ENCODE measurements at places on chromosomes 4 and X. TPM values are rescaled to one million over a fixed set of nuclear protein-coding genes. Genes with fewer than 3 reads are reported as not detected.

GRCh38 chr4:88457307-88458103, 586 bp downstream of the HERC5 start:
- H3K4me3 ChIP-seq, result peak overlapping the region; percentile 91
- peaks cover 2% of the 10 kb centered on the region for H3K27me3 ChIP-seq
- DNase-seq, result peak; percentile 64
- H3K36me3 ChIP-seq, result peaks cover 9% of the 10 kb centered on the region
- no peaks in the 10 kb centered on the region for H3K4me1 ChIP-seq
- H3K27ac ChIP-seq, result no peak overlapping the region

DNA sequence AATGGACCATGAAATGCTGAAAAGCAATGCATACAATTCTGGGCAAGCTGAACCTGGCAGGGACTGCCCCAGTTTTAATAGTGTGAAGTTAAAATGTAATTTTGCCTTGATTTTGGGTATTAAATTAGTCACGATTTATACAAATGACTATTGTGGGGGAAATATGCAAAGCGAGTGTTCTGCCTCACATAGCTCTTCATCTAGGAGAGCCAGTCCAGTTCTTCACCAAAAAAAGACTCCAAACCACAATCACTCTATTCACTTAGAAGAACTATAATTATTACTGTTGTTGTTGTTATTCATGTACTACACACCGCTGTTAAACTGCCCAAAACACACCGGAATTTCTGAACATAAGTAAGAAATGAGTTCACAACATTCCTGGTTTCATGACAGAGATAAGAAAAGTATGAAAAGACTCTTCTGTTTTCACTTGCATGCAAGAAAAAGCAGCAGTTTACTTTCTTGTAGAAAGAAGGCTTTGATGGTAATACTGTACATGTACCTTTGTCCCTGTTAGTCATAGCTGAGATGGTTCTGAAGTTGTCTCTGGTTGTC, 101.9 kb downstream of the QRFPR start:
- DNase-seq, result no peak
- H3K27ac ChIP-seq, result no peak overlapping the region
- no peak overlapping the region for H3K4me3 ChIP-seq
- no peaks in the 10 kb centered on the region for H3K27me3 ChIP-seq

DNA sequence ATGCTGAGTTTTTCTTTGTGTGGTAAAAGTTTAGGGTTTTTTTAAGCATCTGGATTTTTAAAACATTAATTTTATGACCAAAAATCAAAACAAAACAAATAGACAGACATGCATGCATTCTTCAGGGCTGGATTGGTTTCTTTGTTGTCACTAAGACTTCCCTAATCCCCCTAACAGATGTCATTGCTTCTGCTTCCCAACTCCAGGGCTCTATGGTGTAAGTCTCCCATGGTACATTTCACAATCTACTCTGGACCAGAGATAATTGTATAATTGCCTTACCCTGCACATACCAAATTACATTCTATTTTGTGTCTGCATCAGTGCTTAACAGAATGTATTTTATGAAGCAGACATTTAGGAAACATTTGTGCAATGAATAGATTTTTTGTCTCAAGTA, 529.1 kb upstream of the SMIM31 start:
- no peak for DNase-seq
- H3K4me3 ChIP-seq, result no peak overlapping the region
- H3K36me3 ChIP-seq, result no peaks in the 10 kb centered on the region
- no peaks in the 10 kb centered on the region for H3K4me1 ChIP-seq

DNA sequence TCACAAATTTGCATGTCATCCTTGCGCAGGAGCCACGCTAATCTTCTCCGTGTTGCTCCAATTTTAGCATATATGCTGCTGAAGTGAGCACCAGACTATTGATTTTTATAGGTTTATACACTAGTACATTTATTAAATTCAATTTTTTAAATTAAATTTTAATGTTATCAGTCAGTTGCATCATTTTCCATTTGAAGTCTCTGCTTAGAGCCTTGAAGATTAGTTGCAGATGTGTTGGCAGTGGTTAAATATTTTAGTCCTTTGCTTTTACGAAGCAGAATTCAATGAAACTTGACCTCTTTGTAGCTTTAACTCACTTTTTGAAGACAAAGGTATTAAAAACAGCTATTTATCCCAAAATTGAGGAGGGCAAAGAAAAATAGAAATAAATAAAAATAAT, 16.5 kb downstream of the TRAPPC11 start:
- H3K27ac ChIP-seq, result no peak overlapping the region
- H3K4me3 ChIP-seq, result no peak overlapping the region
- H3K36me3 ChIP-seq, result peaks cover 49% of the 10 kb centered on the region
- H3K27me3 ChIP-seq, result no peaks in the 10 kb centered on the region

GRCh38 chr4:139794158-139794954, 128.7 kb downstream of the MGST2 start:
- no peaks in the 10 kb centered on the region for H3K27me3 ChIP-seq
- no peak for DNase-seq
- H3K4me3 ChIP-seq, result no peak overlapping the region
- no peaks in the 10 kb centered on the region for H3K36me3 ChIP-seq
- no peak overlapping the region for H3K27ac ChIP-seq

DNA sequence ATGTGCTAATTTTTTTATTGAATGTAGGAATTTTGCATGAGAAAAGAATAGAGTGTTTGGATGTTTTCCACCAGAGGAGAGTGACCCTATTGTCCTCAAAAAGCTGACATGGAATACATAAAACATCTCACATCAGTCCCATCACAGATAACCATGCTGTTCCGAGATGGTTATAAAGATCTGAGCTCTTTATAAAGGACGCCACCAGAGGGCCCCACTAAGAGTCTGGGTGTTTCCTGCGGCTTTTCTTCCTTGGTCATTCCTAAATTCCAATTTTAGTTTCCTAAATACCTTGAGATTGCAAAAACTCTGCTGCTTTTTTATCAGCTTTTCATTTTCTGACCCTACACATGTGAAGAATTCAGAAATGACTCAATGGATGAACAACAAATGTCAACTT, 504.5 kb upstream of the FRG1 start:
- no peaks in the 10 kb centered on the region for H3K36me3 ChIP-seq
- no peak overlapping the region for H3K4me3 ChIP-seq
- no peak overlapping the region for H3K27ac ChIP-seq
- H3K4me1 ChIP-seq, result no peaks in the 10 kb centered on the region

WNK3 gene
- 22.8 TPM for total RNA-seq

DNA sequence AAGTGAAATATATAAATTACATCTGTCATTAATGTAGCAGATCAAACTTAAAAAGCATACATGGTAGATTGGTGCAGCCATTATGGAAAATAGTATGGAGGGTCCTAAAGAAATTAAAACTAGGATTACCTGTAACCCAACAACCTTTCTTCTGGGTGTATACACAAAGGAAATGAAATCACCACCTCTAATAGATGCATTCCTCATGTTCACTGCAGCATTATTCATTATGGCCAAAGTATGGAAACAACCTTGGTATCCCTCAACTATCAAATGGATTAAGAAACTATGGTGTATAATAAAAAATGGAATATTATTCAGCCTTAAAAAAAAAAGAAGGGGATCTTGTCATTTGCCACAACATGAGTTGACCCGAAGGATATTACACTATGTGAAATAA, 13.7 kb downstream of the WDFY3 start:
- no peak overlapping the region for H3K27ac ChIP-seq
- no peak overlapping the region for H3K4me3 ChIP-seq
- no peaks in the 10 kb centered on the region for H3K4me1 ChIP-seq
- no peaks in the 10 kb centered on the region for H3K36me3 ChIP-seq
- H3K27me3 ChIP-seq, result no peaks in the 10 kb centered on the region
- no peak for DNase-seq

MAGEA10 gene
- not detected for total RNA-seq

DNA sequence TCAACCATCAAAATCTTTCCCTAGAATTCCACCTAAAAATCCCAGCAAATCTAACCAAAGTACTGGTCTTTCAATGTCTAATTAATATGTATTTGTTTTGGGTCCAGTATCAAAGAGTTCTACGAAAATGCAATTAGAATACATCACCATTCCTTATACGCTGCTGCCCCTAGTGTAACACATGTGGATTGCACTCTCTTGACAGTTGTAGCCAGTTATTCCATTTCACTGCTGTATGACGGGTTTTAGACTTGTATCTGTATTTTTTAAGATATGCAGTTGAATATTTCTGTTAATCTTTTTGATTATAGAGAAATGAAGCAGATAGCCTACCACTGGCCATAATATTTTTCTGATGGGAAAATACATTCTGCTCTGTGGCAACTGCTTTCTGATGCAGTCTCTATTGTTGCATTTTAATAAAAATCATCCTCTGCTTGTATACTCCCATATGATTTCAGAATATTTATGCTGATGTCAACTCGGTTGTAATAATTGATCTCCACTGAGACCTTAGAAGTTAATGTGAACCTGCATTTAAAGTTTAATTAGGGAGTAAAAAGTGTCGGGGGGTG, 17.1 kb upstream of the PAGE2B start:
- no peaks in the 10 kb centered on the region for H3K27me3 ChIP-seq
- no peaks in the 10 kb centered on the region for H3K4me1 ChIP-seq
- H3K4me3 ChIP-seq, result no peak overlapping the region
- DNase-seq, result no peak

- DNase-seq, result no peak
- H3K36me3 ChIP-seq, result peaks cover 38% of the 10 kb centered on the region
- H3K4me3 ChIP-seq, result no peak overlapping the region
- H3K27ac ChIP-seq, result no peak overlapping the region
These were observed 44.2 kb upstream of the RHOH start for GRCh38 chr4:40152637-40153036.

DNA sequence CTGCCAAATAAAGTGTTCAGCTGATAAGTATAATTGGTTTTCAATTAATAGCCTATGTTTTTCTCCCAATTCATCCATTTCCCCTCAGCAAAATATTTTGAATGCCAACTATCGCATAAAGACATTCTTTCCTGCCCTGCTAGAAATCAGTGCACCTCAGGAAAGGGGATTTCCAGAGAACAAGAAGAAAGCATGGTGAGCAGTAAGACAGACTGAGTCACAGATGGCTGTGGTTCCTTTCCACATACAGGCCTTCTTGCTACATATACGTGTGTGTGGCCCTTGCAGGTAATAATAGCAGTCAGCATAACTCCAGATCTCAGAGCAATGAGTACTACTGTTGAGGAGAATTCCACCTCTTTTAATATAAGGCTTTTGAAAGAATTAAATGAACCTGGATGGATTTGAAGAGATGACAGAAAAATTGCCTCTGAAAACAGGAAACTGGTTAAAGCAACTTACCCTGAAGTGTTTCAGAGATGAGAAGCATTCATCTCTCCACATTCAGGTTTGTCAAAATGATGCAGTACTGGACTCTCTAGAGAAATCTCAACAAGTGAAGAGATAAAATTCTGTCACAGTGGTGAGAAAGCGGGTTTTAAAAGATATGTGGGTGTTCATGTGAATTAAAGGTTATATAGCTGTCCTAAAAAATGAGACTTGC, 13.6 kb downstream of the GASK1B start:
- H3K4me1 ChIP-seq, result no peaks in the 10 kb centered on the region
- DNase-seq, result no peak
- no peaks in the 10 kb centered on the region for H3K27me3 ChIP-seq
- H3K27ac ChIP-seq, result no peak overlapping the region
- H3K4me3 ChIP-seq, result no peak overlapping the region

SUPT20HL1 gene
- not detected for total RNA-seq

NDST3 gene
- total RNA-seq, result 0.70 TPM

- H3K4me3 ChIP-seq, result no peak overlapping the region
- DNase-seq, result no peak
- H3K36me3 ChIP-seq, result peaks cover 5% of the 10 kb centered on the region
- H3K4me1 ChIP-seq, result no peaks in the 10 kb centered on the region
- peaks cover 6% of the 10 kb centered on the region for H3K27me3 ChIP-seq
These were observed 4.5 kb downstream of the XK start for GRCh38 chrX:37690119-37690518.

GRCh38 chrX:16855363-16856075, 14.6 kb downstream of the RBBP7 start:
- DNase-seq, result no peak
- peaks cover 90% of the 10 kb centered on the region for H3K36me3 ChIP-seq
- no peaks in the 10 kb centered on the region for H3K27me3 ChIP-seq
- no peak overlapping the region for H3K4me3 ChIP-seq
- H3K27ac ChIP-seq, result no peak overlapping the region
- no peaks in the 10 kb centered on the region for H3K4me1 ChIP-seq

GRCh38 chrX:148905400-148905799, 405.0 kb downstream of the AFF2 start:
- peaks cover 11% of the 10 kb centered on the region for H3K36me3 ChIP-seq
- no peak overlapping the region for H3K27ac ChIP-seq
- H3K4me1 ChIP-seq, result no peaks in the 10 kb centered on the region
- H3K27me3 ChIP-seq, result no peaks in the 10 kb centered on the region
- no peak overlapping the region for H3K4me3 ChIP-seq
- DNase-seq, result peak; percentile 25

GRCh38 chrX:9785254-9785943, 830 bp upstream of the SHROOM2 start:
- DNase-seq, result no peak
- H3K27me3 ChIP-seq, result no peaks in the 10 kb centered on the region
- H3K4me1 ChIP-seq, result peaks cover 26% of the 10 kb centered on the region
- H3K4me3 ChIP-seq, result peak overlapping the region; percentile 60

SEPSECS gene
- 4.2 TPM for total RNA-seq

GRCh38 chr4:155017426-155017825, 191.0 kb upstream of the NPY2R start:
- no peaks in the 10 kb centered on the region for H3K4me1 ChIP-seq
- H3K4me3 ChIP-seq, result no peak overlapping the region
- DNase-seq, result no peak
- H3K36me3 ChIP-seq, result no peaks in the 10 kb centered on the region
- no peak overlapping the region for H3K27ac ChIP-seq

DNA sequence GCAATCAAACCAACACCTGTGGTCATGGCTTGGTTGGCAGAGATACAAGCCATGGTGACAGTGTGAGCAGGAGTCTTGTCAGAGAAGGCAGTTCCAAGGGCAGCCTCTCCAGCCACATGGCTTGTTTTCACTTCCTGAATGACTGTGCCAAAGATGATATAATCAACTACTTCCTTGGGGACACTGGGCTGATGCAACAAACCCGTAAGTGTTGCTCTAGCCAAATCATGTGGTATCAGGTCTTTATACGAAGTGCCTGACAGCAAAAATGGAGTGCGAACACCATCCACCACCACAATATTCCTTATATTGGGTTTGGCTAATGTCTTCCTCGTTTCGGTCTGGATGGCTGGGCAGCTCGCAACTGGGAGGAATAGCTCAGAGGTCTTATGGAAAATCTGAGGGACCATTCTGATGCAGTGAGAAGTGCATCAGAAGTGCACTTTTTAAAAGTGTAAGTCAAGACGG, 922.0 kb downstream of the NLGN4X start:
- no peaks in the 10 kb centered on the region for H3K27me3 ChIP-seq
- H3K4me3 ChIP-seq, result no peak overlapping the region
- no peaks in the 10 kb centered on the region for H3K36me3 ChIP-seq
- no peak overlapping the region for H3K27ac ChIP-seq
- H3K4me1 ChIP-seq, result no peaks in the 10 kb centered on the region
- DNase-seq, result no peak

- H3K4me3 ChIP-seq, result no peak overlapping the region
- no peaks in the 10 kb centered on the region for H3K4me1 ChIP-seq
- no peak overlapping the region for H3K27ac ChIP-seq
- peaks cover 2% of the 10 kb centered on the region for H3K36me3 ChIP-seq
These were observed 17.1 kb upstream of the BEX4 start for GRCh38 chrX:103197721-103198306.

- H3K4me1 ChIP-seq, result no peaks in the 10 kb centered on the region
- DNase-seq, result peak; percentile 75
- no peak overlapping the region for H3K27ac ChIP-seq
- no peaks in the 10 kb centered on the region for H3K27me3 ChIP-seq
- no peak overlapping the region for H3K4me3 ChIP-seq
These were observed 18.5 kb upstream of the DRD5 start for GRCh38 chr4:9762823-9763475.
